CD4-positive, alpha-beta T cell treated with Interleukin-4 for 4 hours (primary cell): ENCODE measurements at places on chromosomes 4 and X.

- DNase-seq: no peak
Measured at GRCh38 chr4:70984589-70984988, 8.9 kb upstream of the DCK start.

DNA sequence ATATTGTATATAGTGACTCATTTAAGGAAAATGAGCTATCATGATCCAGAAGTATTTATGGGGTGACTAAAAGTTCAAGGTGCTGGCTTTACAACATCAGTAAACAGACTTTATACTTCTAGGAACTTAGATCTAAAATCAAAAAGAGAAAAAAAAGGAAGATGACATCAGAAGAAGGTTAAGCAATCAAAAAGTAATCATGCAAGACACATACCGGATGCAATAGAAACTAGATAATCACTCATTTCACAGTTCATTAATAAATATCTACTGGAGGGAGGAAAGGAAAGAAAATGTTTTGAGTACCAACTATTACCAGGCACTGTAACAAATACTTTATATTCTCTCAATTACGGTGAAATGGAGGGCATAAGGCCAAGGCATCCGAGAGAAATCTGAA lies 276.4 kb downstream of the SPRY1 start:
- DNase-seq: no peak

- no peak for DNase-seq
Measured at GRCh38 chrX:56228914-56229313, 3.2 kb upstream of the KLF8 start.

DNA sequence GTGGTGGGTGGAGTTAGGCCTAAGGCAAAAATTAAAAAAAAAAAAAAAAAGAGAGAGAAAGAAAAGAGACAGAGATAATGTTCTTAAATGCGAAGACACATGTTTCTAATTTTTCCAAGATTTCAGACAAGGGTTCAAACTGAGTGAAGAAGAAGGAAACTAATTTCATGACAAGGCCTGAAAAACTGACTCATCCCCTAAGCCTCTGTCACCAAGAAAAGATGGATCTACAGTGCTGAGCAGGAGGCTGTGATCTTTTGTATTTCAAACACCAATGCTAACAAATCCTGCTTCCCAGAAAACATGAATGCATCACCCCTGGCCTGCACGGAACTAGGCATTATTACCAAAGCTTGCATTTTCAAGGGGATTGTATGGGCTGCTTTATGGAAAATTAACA lies 75.3 kb downstream of the PPARGC1A start:
- DNase-seq: no peak

DNA sequence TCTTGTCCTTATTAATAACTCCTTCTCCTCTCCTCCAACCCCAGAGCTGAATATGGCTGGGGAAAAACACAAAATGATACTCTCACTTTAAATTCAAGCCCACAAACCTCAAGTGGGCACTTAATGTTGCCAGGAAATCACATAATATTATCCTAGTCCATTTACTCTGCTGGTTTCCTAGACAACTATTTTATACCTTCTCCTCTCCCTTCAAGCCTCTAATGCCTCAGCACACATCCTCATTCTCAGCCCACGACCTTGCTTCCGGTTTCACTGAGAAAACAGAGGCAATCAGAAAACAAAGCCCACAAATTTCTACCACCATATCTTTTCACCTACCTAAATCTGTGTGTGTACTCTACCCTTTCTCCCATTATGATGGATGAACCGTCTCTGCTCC lies 12.1 kb upstream of the CLCN5 start:
- no peak for DNase-seq

GRCh38 chr4:123867910-123868587 lies 471.5 kb downstream of the SPRY1 start:
- DNase-seq: no peak

DNA sequence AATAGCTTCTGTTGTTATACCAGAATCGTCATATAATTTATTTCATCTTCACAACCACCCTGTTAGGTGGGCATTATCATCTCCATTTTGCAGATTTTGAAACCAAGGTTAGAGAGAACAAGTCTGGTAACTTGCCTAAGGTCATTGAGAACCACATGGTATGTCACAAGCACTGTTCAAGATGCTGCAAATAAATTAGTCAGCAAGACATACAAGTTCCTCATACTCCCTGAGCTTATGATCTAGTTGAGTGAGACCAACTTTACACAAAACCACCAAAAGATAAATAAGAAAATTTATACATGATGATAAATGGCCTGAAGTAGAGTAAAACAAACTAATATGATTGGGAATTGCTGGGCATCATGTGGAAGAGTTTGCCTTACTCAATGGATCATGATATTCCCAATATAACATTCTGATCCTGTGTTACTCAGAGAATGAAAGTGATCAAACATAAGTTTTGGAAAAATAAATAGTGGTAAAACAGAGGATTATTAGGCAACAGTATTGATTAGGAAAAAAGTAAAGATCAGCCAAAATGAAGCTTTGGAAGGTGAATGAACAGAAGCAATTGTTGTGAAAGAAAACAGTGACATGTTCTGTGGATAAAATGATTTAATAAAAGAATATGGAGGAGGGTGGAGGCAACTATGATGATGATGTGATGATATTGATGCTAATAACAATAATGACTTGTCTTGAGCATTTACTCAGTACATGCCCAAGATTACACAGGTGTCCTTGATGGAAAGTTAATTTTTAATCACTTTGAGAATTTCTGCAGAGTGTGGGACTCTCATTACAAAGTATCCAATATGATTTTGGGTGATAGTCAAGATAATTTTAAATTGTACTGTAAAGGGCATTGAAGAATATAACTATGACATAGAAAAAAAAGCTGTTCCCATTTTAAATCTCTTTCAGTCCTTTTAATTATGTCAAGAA lies 34.1 kb upstream of the IL1RAPL1 start:
- DNase-seq: no peak

DNA sequence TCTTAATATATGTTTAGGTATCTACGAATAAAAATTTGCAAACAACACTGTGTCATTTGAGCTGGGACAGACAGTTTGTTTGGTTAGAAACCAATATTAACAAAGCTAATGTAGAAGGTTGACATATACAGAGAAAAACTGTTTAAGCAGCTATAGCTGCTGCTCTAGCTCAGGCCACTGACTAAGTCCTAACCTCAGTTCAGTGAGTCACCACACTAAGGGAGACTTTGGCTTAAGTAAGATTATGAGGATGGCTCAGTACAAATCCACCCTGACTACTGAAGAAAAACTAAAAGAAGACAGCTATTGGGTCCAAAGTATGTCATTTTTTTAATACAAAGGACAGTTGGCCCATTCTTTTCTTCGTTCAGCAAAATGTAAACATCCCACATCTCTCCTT lies 717.3 kb upstream of the ACTRT1 start:
- DNase-seq: no peak

DNA sequence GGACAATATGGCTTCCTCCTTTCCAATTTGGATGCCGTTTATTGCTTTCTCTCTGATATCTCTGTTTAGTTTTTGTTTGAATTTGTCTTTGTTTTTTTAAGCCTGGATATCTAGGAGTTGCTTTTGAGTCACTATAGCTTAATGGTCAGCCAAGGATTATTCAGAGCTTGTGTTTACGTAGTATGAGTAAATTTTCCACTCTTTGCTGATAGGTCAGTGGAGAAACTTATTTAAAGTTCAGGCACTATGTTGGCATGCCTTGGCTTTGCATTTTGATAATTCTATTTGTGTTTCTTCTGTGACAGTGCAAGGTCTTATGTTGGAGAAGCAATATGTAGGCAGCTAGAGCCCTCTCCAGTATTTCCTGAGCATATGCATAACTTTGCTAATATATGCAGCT lies 315.2 kb downstream of the GRID2 start:
- DNase-seq: no peak

- DNase-seq: no peak
Measured at GRCh38 chr4:182449186-182449929, 206.2 kb downstream of the TENM3 start.

- no peak for DNase-seq
Measured at GRCh38 chrX:36861601-36862000, 146.6 kb upstream of the FAM47C start.

DNA sequence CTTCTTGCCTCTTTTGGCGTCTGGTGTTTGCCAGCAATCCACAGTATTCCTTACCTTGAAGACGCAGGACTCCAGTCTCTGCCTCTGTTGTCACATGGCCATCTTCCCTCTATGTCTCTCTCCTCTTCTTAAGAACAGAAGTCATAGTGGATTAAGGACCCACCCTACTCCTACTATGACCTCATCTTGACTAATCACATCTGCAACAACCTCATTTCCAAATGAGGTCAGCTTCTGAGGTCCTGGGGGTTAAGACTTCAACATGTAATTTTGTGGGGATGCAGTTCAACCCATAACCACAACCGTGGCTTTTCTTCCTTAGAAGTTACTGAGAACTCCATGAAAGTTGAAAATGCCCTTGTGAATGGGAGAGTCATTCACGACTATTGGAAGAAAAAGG lies 23.3 kb downstream of the TLR8 start:
- DNase-seq: no peak

- DNase-seq: no peak
Measured at GRCh38 chr4:58225460-58225859, 1115.3 kb upstream of the IGFBP7 start.

- DNase-seq: no peak
Measured at GRCh38 chrX:40473460-40474204, 107.1 kb upstream of the ATP6AP2 start.

- no peak for DNase-seq
Measured at GRCh38 chr4:188109157-188109755, at the start of gene TRIML2. Gene TRIML2, minus strand, starts transcription at chr4:188109603. Its CDS starts 4,235 bp downstream, at chr4:188105368.

DNA sequence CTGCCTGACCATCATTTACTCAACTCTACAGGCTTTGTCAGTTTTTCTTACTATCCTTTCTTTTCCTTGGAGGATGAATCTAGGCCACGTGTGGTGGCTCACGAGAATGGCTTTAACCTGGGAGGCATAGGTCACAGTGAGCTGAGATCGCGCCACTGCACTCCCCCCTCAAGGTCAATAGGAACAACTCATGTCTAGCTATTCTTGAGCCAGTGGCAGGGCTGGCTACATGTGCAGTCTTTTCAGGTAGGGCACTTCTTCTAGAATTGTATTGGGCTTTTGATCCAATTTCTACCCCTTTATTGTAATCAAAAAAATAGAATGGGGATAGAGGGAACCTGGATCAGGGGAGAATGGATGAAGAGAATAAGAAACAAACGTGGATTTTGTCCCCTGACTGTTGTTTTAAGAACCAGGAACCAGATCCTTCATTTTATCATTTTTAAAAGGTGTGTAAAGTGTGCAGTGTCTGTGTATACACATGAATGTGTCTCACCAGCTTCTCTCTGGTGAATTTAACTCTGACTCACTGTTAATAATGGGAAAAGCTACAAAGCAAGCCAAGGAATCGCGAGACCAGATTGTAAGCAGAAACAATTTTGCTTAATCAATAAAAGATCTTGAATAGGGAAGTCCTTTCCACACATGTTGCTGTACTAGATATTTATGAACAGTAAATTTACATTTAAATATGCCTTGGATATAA lies 283.9 kb upstream of the GPC4 start:
- no peak for DNase-seq

- no peak for DNase-seq
Measured at GRCh38 chrX:46994096-46994495, 81.9 kb downstream of the JADE3 start.

- no peak for DNase-seq
Measured at GRCh38 chr4:147453561-147454141, 27.2 kb upstream of the EDNRA start.
